ENCODE measurements at places on chromosomes 6 and 20.

GRCh38 chr20:38298768-38299288 lies 5.1 kb upstream of the BPI start:
- DNase-seq = no peak

DNA sequence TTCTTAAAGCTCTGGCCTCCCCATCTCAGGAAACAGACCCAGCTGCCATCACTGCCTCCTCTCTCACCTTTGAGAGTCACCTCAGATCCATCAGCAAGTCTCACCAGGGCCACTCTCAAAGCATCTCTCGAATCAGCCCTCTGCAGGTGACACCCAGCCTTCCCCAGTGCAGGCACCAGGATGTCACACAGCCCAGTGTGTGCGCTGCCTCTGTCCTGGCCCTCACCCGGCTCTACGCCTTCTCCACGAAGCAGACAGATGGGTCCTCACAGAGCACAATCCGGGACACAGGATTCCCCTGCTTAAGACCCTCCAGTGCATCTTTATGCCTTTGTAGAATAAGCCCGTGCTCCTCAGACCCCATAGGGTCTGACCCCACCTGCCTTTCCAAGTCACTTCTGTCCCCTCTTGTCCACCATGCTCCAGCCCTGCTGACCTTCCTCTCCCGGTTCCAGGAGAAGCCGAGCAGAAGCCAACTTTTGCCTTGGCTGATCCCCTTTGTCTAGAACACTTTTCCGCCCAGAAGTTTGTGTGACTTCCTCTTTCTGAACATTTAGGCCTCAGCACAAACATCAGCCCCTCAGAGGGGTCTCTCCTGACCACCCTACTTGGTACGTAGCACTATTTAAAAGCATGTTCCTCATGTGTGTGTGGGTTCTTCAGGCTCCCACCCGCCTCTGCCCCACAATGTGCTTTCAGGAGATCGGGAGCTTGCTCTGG lies 60.2 kb downstream of the PSMG4 start:
- no peak for DNase-seq

DNA sequence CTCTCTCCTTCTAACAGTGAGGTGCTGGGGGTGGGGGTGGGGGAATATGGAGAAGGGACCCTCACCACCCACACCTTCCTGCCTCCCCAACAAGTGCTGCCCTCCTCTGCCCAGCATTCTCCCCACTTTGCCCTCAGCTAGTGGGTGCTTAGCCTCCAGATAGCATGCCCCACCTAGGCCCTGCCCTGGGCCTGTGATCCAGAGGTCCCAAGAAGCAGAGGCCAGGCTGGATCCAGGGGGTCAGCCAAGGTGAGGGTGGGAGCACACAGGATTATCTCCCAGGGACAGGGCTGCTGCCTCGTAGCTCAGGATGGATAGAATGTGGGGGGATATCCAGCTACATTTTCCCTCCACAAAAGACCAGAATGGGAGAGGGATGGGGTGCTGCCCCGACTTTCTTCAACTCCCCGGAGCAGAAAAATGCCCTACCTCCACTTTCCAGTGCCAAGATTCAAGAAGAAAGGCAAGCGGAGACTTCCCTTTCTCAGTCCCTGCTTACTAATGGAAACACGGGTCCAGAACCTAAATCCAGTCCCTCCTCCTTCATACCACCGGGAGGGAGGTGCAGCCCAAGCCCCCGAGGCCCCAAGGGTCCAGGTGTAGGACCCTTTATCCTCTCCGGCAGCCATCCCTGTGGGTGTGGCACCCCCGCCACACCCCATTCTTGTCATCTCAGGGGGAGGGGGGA lies 987 bp downstream of the ADISSP start:
- no peak for DNase-seq

DNA sequence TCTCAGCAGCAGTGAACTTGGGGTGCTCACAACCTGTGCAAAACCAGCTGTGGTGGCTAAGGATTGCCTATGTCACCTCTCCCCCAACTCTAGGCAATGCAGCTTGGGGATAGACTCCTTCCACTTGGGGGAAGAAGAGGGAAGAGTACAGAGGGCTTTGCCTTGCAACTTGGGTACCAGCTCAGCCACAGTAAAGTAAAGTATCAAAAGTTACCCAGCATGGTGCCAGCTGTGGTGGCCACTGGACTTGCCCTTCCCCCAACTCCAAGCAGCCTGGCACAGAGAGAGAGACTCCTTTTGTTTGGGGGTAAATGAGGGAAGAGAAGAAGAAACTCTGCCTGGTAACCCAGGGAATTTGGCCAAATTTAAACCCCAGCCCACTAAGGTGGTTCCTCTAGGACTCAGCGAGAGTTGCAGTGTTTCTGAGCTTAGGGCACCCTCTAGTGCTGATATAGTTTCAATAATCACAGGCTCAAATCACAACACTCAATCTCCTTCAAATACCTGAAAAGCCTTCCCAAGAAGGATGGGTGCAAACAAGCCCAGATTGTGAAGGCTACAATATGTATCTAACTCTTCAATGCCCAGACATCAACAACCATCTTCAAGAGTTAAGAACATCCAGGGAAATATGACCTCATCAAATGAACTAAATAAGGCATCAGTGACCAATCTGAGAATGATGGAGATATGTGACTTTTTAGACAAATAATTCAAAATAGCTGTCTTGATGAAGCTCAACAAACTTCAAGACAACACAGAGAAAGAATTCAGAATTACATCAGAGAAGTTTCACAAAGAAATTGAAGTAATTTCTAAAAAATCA lies 7.6 kb upstream of the DEFB129 start:
- DNase-seq = no peak

GRCh38 chr6:52535711-52536423 lies 41.0 kb downstream of the TRAM2 start:
- DNase-seq = no peak

- no peak for DNase-seq
Observed at GRCh38 chr6:116412270-116412669, 41.5 kb downstream of the DSE start.

All from LoVo (cell line).